ENCODE measurements at places on chromosomes 12 and 14. TPM values are rescaled to one million over a fixed set of nuclear protein-coding genes. Genes with fewer than 3 reads are reported as not detected.

VTI1B gene
- 115 TPM for total RNA-seq

AKAP3 gene
- total RNA-seq, result 2.6 TPM

ZNF385A gene
- total RNA-seq, result 4.8 TPM

LGR5 gene
- not detected for total RNA-seq

KIF5A gene
- total RNA-seq, result 0.22 TPM

GPR84 gene
- 0.22 TPM for total RNA-seq

PCED1B gene
- total RNA-seq, result 1.9 TPM

KCNJ8 gene
- total RNA-seq, result 38.0 TPM

TAS2R9 gene
- not detected for total RNA-seq

ATP2A2 gene
- 918 TPM for total RNA-seq

STAC3 gene
- 0.94 TPM for total RNA-seq

ZNF891 gene
- 1.1 TPM for total RNA-seq

AQP2 gene
- not detected for total RNA-seq

TMEM253 gene
- 0.48 TPM for total RNA-seq

JAG2 gene
- 36.7 TPM for total RNA-seq

TAS2R7 gene
- not detected for total RNA-seq

MDGA2 gene
- total RNA-seq, result 0.19 TPM

PTGER2 gene
- 0.75 TPM for total RNA-seq

ENDOU gene
- 0.24 TPM for total RNA-seq

LALBA gene
- total RNA-seq, result not detected

NGB gene
- not detected for total RNA-seq

AKAP6 gene
- 249 TPM for total RNA-seq

NAV3 gene
- 2.9 TPM for total RNA-seq

WNT1 gene
- total RNA-seq, result not detected

FAM90A1 gene
- not detected for total RNA-seq

IL31 gene
- total RNA-seq, result not detected

All from cardiac septum (tissue), 1 donor.